Right cardiac atrium (tissue), 5 donors: ENCODE measurements at places on chromosomes 12 and 14. TPM values are rescaled to one million over a fixed set of nuclear protein-coding genes. Genes with fewer than 3 reads are reported as not detected.

The ZNF385A gene
- total RNA-seq: 6.5 TPM

The BTBD6 gene
- 39.2 TPM for total RNA-seq

The ERP27 gene
- 0.17 TPM for total RNA-seq

The ACRBP gene
- total RNA-seq: 1.1 TPM

The RNF212B gene
- not detected for total RNA-seq

The AKAP5 gene
- total RNA-seq: 0.22 TPM

The KRT83 gene
- not detected for total RNA-seq

The TMEM233 gene
- total RNA-seq: 0.42 TPM

The AKAP6 gene
- total RNA-seq: 123 TPM

The CMTM5 gene
- 1.4 TPM for total RNA-seq

The YY1 gene
- 46.9 TPM for total RNA-seq

The FGF6 gene
- not detected for total RNA-seq

The AMIGO2 gene
- 5.4 TPM for total RNA-seq

The EIF2S3B gene
- total RNA-seq: 0.36 TPM

The MYRFL gene
- 0.20 TPM for total RNA-seq

The CAPZA3 gene
- not detected for total RNA-seq

The KRT86 gene
- total RNA-seq: not detected

The IFT43 gene
- total RNA-seq: 62.0 TPM

The TBPL2 gene
- not detected for total RNA-seq

The TRHDE gene
- total RNA-seq: 4.6 TPM

The AICDA gene
- not detected for total RNA-seq

The NOXRED1 gene
- total RNA-seq: not detected

The KCTD10 gene
- 28.3 TPM for total RNA-seq

The TEDC1 gene
- total RNA-seq: 6.9 TPM

The RASSF9 gene
- 3.4 TPM for total RNA-seq

The IRAK3 gene
- 6.7 TPM for total RNA-seq

The EVL gene
- 71.5 TPM for total RNA-seq

The ESYT1 gene
- 32.1 TPM for total RNA-seq

The DPF3 gene
- total RNA-seq: 23.5 TPM

The SIX1 gene
- total RNA-seq: not detected

The PYGL gene
- 16.5 TPM for total RNA-seq

The TMEM19 gene
- 31.3 TPM for total RNA-seq

The RIPK3 gene
- total RNA-seq: 7.0 TPM

The CLEC1B gene
- total RNA-seq: not detected

The A2ML1 gene
- 0.88 TPM for total RNA-seq

The FAM90A1 gene
- 0.15 TPM for total RNA-seq

The TCL1A gene
- total RNA-seq: not detected

The CLEC14A gene
- total RNA-seq: 43.1 TPM

The KCNC2 gene
- total RNA-seq: not detected

The CKB gene
- 489 TPM for total RNA-seq

The MYF6 gene
- not detected for total RNA-seq

The MANSC4 gene
- not detected for total RNA-seq

The TCL1B gene
- total RNA-seq: not detected

The HOXC12 gene
- total RNA-seq: not detected

The KRT71 gene
- total RNA-seq: not detected

The CCNT1 gene
- 23.7 TPM for total RNA-seq
